A673 (cell line): ENCODE measurements at places on chromosomes 3 and 15.

- peak; percentile 17 for DNase-seq
Observed at GRCh38 chr3:24160424-24161095, 215.5 kb downstream of the NR1D2 start.

DNA sequence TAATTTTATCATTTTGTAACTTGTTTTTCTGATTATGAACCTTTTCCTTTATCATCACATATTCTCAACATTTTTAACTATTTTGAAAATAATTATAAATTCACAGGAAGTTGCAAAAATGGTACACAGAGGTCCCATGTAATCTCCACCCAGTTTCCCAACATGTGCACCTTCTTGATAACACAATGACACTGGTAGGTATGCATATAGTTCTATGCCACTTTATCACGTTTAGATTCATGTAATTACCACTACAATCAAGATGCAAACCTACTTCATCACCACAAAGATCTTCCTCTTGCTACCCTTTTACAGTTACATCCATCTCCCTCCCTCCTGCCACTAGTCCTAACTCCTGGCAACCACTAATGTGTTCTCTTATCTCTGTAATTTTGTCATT, 413.9 kb downstream of the SHQ1 start:
- no peak for DNase-seq

- DNase-seq: peak; percentile 63
Observed at GRCh38 chr3:185176750-185177359, 24.0 kb upstream of the C3orf70 start.

DNA sequence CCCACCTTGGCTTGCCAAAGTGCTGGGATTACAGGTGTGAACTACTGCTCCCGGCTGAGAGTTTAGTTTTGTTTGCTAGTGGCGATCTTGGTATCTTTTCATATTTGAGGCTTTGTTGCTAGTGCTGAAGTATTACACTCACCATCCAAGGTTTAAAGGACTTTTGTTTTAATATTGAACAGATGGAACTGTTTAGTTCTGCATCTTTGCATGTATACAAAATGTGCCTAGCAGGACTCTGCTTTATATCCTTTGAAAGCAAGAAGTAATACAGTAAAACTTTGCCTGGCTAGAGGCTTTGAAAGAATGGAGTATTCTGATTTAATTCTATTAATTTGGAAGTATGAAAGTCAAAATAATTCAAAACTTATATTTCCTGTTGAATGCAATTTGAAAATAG, 77.8 kb upstream of the CHRNB4 start:
- DNase-seq: no peak

DNA sequence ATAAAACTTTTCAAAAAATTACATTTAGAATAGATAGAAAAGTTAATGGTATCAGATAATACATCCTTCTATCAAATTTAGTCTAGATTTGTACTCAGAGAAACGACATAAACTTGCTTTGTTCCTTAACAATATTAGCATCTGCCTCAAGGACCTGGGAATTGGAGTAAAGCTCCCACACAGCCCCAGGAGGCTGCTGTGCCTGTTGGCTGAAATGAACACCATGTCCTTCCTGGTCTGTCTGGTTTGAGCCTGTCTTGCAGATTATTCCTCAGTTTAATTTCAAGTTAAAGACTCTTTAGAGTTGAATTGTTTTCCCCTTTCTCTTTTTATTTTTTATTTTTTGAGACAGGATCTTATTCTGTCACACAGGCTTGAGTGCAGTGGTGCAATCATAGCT, 19.4 kb downstream of the GNB5 start:
- DNase-seq: no peak

DNA sequence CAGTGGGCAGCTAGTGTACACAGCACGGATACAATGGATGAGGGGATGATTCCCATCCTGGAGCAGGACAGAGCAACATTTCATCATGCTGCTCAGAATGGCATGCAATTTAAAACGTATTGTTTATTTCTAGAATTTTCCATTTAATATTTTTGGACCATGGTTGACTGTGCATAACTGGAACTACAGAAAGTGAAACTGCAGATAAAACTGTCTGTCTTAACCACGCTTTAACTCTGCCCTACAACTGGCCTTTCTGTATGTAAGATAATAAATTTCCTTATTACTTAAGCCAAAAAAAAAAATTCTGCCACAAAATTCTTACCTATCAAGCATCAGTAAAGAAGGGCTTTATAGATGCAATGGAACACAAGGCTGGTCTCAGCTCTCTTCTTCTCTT, 33.4 kb downstream of the AP3S2 start:
- no peak for DNase-seq

- no peak for DNase-seq
Observed at GRCh38 chr3:122689587-122689986, 8.9 kb downstream of the PARP14 start.

GRCh38 chr3:123110282-123110975, 43.6 kb downstream of the PDIA5 start:
- peak; percentile 80 for DNase-seq

DNA sequence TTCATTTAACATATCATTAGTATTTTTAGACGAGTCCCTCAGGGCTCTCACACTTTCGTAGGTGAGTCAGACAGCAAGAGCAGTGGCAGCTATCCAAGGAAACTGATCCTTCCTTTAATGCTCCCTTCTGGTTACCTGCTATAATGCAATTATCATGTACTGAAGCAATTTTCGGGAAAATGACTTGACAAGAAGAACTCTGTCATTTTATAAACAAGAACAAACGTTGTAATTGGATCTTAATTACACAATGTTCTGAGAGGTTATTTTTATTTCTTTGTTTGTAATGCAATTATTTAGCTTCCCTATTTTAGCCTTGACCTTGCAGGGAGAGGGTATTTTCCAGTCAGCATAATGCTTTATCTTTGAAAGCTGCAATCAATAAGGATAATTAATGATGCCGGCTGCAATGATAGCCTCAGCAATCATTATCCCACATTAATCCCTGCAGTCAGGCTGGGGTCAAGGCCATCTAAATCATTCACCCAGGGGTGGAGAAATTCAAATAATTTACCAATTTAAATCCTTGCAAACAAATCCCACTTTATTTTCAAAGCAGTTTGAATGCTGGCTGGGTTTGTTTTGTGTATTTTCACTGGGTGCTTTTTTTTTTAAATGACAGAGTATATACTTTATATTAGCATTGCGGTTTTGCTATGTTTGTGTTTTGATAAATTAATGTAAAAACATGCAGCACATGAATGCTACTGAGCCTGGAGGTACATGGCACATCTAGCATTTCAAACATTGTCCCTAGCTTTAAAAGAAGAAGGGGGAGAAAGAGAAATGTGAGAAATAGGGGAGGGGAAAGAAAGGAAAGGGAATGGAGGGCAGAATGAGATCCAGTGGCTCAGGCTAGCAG, 249.9 kb downstream of the SHOX2 start:
- no peak for DNase-seq
